Ovary (tissue), 10 donors: ENCODE measurements at places on chromosomes 5 and 9. TPM values are rescaled to one million over a fixed set of nuclear protein-coding genes. Genes with fewer than 3 reads are reported as not detected.

The SLCO4C1 gene
- 0.10 TPM for total RNA-seq

The SPINK7 gene
- not detected for total RNA-seq

The ICE1 gene
- 37.3 TPM for total RNA-seq

The FABP6 gene
- total RNA-seq, result not detected

The NSMF gene
- 36.6 TPM for total RNA-seq

The ENTPD2 gene
- 0.12 TPM for total RNA-seq

The HTR1A gene
- 2.7 TPM for total RNA-seq

The TAF11L10 gene
- total RNA-seq, result not detected

The CFAP157 gene
- 3.5 TPM for total RNA-seq

The CNTNAP3 gene
- total RNA-seq, result 0.73 TPM

The STPG3 gene
- total RNA-seq, result not detected

The IL4 gene
- total RNA-seq, result not detected

The HTR4 gene
- total RNA-seq, result not detected

The C1QTNF3 gene
- total RNA-seq, result 5.6 TPM

The PDGFRB gene
- total RNA-seq, result 243 TPM

The ADAMTS6 gene
- total RNA-seq, result 2.2 TPM

The ANKRD34B gene
- total RNA-seq, result 0.36 TPM
